Fibroblast of skin of right quadriceps (primary cell): ENCODE measurements at places on chromosomes 3 and 15.

- no peak for DNase-seq
These were observed 24.0 kb upstream of the MYO1E start for GRCh38 chr15:59396679-59397078.

DNA sequence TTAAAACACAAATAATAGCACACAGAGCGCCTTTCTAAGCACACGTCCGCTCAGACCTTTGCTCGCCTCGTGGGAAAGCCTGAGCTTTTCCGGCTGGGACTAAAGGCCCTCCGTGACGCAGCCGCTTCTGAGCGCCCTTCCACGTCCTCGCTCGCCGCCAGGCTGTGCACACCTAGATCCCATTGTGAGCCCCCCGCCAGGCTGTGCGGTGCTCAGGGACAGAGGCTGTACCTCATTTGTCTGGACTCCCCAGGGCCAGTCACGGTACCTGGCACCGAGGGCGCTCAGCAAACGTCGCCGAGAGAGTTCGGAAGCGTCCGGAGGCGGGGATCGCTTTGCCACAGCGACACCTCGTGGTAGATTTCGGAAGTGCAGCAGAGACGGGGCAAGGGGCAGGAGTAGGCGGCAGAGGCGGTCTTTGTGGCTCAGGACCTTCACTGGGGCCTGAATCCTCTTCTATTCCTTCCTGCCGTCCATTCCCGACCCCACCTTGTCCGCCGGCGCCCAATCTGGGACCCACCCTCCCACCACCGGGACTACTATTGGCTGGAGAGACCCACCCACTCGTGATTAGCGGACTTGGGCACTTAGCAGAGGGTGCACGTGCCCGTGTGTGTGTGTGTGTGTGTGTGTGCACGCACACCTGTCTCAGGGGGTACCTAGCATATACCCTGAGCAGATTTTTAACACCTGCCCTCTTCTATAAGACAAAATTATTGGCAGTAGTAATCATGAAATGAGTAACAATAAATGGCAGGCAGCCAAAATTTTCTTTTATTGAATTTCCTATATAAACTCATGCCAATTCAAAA lies 65.6 kb downstream of the RHCG start:
- peak; percentile 56 for DNase-seq

- no peak for DNase-seq
These were observed 165.3 kb downstream of the PLCL2 start for GRCh38 chr3:17050071-17050470.

- DNase-seq, result peak; percentile 91
These were observed 116.2 kb downstream of the MFSD1 start for GRCh38 chr3:158918008-158918407.

- no peak for DNase-seq
These were observed 966.9 kb upstream of the NR2F2 start for GRCh38 chr15:95363646-95364045.

GRCh38 chr3:110165370-110165743 lies 828.0 kb upstream of the DPPA4 start:
- no peak for DNase-seq

DNA sequence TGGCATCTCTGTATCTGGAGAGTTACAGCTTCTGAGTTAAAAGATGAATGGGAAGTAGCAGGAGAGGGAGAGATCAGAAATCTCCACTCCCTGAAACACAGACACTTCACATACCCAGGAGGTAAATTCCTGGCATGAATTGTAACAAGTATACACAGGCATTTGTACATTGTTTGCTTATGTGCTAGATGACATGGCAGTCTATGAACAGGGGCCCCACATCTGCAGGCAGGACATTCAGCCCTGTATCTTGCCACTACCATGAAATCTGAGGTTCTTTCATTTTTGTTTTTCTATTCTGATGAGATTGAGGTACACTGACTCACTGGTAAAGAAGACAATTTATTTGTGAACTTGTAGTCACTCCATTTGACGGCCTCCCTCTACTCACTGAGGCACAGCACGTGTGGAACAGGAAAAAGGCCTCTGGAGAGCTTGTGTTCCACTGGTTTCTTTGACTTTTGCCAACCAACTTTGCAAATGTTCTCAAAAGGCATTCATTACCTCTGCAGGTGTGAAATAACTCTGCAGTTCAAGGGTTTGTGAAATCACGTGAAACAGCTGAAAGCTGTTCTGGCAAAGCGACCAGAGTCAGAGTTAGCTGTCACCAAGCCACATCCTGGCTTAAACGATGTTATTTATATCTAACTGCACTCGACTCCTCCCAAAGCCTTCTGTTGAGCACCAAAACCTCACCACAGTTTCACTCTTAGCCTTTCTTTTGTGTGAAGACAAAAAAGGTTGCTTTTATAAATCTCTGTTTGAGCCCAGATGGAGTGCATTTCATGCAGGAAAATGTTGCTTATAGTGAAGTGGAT lies 401.3 kb upstream of the CFAP20DC start:
- peak; percentile 18 for DNase-seq

- DNase-seq, result peak; percentile 59
These were observed 40.0 kb upstream of the ATP10A start for GRCh38 chr15:25903024-25903581.

- DNase-seq, result no peak
These were observed 362.7 kb upstream of the ARRDC4 start for GRCh38 chr15:97597801-97598200.

DNA sequence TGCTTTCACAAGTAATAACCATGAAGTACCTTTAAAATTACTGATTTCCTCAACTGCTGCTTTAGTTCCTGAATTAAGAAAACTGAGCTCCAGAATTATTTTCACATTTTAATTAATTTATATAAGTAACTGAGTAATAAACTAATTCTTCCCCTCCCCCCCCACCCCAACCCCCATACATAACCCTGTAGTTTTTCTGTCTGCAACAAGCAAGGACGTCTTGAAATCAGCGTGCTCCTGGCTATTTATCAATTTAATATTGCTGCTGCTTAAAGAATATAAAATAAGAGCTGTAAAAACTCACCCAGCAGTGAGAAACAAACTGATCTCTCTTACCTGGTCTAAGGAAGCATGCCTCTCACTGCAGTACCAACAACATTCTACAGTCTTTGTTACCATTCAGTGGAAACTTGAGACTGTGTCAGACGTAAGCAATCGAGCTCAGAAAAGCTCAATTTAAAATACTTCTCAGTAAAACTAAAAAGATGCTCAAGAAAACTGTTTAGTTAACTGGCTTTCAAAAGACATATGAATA lies 121.0 kb downstream of the TFDP2 start:
- DNase-seq, result peak; percentile 79

DNA sequence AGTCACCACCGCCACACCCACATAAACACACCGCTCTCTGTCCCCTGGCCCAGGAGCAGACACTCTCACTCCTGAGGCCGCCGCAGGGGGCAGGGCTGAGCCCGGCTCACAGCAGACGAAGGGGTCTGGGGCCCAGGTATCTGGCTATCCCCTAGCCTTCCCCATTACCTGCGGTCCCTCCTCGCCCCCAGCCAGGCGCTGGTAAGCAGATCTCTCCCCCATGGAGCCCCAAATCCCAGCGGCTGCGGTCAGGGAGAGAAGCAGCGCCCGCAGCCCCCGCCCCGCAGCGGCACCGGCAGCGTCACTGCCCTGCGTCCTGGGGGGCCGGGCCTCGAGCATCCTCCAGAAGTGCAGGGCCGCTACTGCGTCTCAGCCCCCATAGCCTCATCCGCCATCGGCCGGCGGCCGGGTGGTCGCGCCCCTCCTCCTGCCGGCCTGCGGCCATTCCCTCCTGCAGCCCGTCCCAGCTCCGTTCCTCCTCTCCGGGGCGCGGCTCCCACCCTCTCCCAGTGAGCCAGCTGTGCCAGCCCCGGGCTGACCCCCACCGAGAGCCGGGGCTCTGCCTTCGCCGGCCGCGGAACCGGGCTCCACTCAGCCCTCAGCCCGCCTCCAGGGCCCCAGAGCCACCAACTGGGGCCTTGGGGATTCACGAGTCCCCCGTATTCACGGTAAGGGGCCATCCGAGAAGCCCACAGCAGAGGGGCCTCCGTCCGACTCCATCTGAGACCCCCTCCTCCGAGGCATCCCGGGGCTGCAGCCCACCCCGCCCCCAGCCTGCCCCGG lies 13.1 kb downstream of the TNK2 start:
- DNase-seq, result peak; percentile 42

DNA sequence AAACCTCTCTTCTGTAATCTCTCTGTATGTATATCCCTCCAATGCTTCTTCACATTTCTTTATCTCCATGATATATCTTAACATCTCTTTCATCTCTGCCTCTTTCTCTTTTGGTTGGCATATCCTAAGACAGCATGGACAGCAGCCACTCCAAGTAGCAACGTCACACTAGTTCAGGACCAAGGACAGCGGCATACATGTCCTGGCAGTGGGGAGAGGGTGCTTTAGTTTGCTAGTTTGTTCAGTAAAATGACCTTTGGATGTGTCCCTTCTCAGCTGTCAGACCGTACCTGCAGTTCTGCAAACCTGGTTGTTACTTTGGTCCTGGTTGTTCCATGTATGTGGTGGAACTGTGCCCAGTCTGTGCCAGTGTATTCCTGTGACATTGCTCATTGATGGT lies 225.6 kb upstream of the ROPN1 start:
- DNase-seq, result peak; percentile 76

- DNase-seq, result peak; percentile 54
These were observed 4.4 kb downstream of the TERC start for GRCh38 chr3:169760479-169760878.

DNA sequence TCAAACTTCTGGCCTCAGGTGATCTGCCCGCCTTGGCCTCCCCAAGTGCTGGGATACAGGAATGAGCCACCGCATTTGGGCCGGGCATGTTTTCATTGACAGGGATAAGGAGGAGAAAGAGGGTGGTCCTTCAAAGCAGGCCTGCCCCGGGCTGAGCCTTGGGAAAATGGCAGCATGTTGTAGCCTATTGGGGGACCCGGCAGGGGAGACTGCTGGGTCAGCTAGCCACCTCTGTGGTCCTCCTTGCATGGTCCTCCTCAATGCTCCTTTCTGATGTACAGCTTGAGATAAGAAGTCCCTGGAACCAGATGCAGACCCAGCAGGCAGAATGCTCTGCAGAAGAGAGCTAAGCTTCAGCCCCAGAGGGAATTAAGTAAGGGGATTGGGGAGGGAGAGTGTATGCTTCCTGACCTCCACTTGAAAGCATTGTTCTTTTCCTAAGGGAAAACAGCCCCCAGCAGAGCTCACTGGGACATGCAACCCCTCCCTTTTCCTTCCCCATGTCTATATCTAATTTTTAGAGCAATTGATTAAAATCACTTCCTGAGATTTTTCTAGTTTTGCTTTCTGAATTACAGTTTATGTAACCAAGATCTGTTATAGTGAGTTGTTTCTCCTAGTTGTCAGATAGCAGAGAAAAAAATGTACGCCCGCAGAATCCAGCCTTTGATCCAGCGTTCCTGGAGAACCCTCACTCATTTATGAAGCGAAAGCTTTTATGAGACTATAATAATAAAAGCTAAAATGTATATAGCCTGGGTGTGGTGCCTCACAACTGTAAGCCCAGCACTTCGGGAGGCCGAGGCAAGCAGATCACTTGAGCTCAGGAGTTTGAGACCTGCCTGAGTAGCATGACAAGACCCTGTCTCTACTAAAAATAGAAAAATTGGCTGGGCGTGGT lies 48.7 kb upstream of the VILL start:
- no peak for DNase-seq

DNA sequence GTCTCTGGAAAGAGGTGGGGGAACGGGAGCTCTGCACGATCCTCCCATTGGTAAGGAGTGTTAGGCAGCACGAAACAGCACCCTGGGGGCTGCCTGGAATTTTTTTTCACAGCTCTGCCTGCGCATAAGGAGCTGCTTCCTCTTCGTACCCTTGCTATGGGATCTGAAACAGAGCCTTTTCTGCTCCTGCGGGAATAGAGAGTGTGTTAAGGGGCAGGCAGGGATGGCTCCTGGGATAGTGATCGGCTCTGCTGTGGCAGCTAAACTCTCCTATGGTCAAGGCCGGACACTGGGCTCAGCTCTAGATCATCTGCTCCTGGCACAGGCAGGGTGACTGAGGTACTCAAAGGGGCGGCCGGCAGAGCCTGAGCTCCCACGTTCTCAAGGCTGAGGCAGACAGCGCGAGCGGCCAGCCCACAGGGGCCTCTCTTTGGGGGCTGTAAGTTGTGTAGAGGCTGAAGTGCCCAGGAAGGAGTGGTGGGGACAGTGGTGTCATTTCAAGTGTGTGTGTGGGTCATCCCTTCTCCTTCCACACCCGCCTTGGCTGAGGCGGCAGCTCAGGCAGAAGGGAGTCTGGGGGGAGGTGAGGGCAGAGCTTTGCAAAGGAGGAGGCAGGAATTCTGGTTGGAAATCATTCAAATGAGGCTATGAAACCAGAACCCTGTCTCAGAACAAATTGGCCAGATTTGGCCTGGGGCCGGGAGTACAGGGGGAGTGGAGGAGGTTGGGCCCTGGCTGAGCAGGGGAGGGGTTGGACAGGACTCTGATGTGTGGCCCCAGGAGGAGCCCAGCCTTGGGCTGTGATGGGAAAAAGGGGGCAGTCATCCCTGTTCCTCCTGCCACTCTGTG lies 31.0 kb downstream of the EPHB3 start:
- DNase-seq, result peak; percentile 84

GRCh38 chr15:99677540-99678134 lies 55.6 kb downstream of the LYSMD4 start:
- DNase-seq, result no peak

DNA sequence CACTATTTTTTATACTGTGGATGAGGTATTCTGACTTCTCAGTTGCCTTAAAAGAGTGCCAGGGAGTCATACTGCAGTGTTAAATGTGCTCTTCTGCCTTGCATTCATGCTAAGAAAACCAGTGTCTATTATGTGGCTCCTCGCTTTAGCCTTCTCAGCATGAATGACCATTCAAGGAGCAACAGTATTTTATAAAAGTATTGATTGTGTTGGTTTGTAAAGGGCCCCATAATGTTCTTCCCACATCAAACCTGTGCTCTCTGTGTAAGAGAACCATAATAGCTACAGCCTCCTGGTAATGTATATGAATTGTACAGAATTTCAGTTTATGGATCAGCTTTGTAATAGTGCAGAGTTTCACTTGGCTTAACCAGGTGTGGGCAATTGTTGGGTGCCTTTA lies 316.4 kb downstream of the CNTN4 start:
- DNase-seq, result no peak

DNA sequence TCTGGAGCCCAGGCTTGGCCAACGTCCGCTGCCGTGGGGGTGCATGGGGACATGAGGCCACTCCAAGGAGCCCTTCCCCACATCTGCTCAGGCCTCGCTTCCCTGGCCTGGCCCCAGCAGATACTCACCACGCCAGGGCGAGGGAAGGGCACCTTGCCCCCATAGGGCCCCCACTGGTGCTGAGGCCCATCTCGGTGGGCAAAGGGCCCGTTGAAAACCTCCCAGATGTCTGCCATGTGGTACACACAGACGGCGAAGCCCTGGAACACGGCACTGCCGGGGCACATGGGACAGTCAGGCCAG lies 4.7 kb downstream of the SEMA3G start:
- no peak for DNase-seq

DNA sequence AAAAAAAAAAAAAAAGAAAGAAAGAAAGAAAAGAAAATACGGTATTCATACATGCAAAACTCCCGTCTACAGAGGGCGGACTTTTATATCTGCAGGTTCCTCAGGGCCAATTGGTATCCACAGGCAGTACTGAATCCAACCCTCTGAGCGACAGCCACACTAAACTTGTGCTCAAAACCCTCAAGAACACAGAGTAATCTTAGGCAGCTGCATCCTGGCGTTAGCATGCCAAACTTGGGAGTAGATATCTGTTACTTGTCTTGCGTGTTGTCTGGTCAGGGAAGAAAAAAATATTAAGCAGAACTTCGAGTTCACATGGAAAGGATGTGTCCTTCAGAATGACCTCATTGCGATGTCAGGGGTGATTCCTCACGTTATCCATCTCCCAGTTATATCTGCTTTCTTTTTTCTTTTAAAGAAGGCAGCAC lies 12.8 kb downstream of the SNAP23 start:
- DNase-seq, result no peak
